ENCODE measurements at places on chromosomes 13 and 19. TPM values are rescaled to one million over a fixed set of nuclear protein-coding genes. Genes with fewer than 3 reads are reported as not detected.

The INAFM1 gene
- 23.6 TPM for total RNA-seq

- no peak for DNase-seq
- H3K27ac ChIP-seq = no peak overlapping the region
- H3K36me3 ChIP-seq = no peaks in the 10 kb centered on the region
Measured at GRCh38 chr19:14821937-14822336, 13.0 kb downstream of the OR7A5 start.

DNA sequence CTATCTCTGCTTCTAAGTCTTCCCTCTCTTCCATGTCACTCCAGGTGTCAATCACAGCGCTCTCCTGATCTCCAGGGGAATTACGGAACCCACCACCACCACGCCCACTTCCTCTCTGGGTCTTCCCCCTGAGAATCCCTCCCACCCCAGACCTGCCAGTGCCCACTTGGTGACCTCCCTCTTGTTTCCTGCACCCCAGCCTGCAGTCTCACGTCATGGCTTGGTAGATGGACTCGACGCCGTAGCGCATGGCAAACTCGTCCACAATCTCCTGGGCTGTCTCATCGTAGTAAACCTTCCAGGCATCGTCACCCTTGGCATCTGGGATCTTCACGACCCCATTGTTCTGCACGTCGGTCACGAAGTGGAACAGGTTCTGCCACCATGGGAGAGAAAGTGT is 47.0 kb downstream of the UNC13A start:
- H3K27ac ChIP-seq = no peak overlapping the region
- DNase-seq = no peak
- no peaks in the 10 kb centered on the region for H3K36me3 ChIP-seq
- H3K4me1 ChIP-seq = no peaks in the 10 kb centered on the region
- no peaks in the 10 kb centered on the region for H3K27me3 ChIP-seq

DNA sequence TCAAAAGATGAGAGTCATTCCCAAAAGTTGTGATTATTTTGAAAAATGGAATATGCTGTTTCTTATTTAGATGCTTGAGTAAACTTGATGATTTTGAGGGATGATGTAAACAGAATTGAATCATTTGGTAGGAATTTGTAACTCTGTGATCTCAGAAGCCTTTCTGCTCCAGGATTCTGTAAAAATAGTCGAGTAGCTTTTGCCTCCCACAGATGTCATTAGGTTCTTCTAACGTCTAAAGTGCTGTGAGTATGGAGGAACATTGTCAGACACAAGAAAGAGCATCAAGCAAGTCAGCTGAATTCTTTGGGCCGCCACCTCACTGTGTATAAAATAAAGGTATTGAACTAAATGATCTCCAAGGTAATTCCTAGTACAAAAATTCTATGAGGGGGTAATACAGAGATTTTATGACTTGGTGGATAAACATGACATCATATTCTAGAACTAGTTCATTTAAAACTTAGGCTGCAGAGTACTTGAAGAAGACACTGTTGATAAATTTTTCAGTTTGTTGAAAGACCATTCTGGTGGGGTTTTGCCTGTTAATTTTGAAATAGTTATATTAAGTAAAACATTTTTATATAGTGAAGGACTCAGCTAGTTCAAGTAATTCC is 1.4 kb upstream of the GPR183 start:
- H3K4me1 ChIP-seq = peaks cover 50% of the 10 kb centered on the region
- peak overlapping the region; percentile 95 for H3K27ac ChIP-seq
- no peaks in the 10 kb centered on the region for H3K27me3 ChIP-seq
- peak; percentile 78 for DNase-seq
- H3K36me3 ChIP-seq = no peaks in the 10 kb centered on the region

DNA sequence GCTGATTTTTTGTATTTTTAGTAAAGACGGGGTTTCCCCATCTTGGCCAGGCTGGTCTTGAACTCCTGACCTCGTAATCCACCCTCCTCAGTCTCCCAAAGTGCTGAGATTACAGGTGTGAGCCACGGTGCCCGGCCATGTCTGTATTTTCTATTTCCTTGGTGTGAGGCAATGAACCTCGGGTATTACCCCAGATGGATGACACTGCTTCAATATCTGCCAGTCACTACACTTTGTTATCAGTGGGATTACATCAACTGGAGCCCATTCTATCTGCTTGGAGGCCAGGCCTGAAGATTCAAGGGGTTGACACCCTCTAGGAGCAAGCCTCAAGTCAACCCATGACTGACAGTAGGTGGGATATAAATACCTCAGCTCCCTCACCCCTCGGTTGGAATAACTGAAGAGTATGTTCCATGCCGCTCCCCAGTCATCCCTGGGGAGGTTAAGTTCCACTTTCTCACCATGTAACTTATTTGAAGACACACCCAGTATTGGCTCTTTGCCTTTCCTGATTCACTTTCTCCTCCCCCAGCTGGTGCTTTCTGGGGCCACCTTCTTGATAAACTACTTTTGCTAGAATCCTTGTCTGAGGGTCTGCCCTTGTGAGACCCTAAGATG is 992 bp upstream of the ADGRE1 start:
- no peaks in the 10 kb centered on the region for H3K4me1 ChIP-seq
- no peak overlapping the region for H3K27ac ChIP-seq
- no peaks in the 10 kb centered on the region for H3K36me3 ChIP-seq
- H3K4me3 ChIP-seq = no peak overlapping the region
- DNase-seq = no peak

The LIM2 gene
- not detected for total RNA-seq

DNA sequence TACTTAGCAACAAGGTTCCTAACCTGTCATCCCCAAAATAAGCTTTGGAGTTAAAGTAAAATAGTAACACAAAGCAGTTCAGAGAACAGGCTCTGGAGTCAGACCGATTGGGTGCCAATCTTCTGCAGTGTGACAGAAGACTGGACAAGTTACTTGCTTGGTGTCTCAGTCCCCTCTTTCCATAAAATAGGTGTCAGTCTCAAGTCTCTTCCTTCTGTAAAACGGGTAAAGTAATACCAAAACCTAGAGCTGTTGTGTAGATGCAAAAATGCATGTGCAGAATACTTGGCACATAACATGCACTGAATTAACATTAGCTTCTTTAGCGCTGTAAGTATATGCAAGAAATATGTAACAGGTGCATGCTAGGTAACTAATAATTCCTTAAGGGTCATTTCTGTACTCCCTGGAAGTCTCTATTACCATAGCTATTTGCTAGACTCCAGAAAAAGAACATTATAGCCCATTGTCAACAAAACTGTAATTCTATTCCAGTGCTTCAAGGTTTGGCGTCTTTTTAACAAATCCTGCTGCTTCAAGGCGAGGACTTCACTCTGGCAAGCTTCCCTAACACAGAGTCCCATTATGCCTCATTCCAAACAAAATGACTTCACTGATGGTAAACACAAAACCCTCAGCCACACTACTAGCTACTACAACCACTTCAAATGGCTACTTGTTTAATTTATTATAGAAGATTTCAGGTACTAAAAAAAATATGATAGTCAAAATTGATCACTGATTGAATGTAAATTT is 32.8 kb downstream of the ELF1 start:
- no peak overlapping the region for H3K4me3 ChIP-seq
- no peak overlapping the region for H3K27ac ChIP-seq
- peak; percentile 30 for DNase-seq
- no peaks in the 10 kb centered on the region for H3K36me3 ChIP-seq
- H3K4me1 ChIP-seq = peaks cover 6% of the 10 kb centered on the region
- no peaks in the 10 kb centered on the region for H3K27me3 ChIP-seq

The CACNA1A gene
- 9.4 TPM for total RNA-seq

The SNAPC2 gene
- total RNA-seq = 14.7 TPM
